Hypothalamus (tissue), 51 donors: ENCODE measurements at places on chromosomes 12 and 14.

GRCh38 chr12:65113621-65114035 is 7.5 kb downstream of the WIF1 start:
- DNase-seq, result no peak

- DNase-seq, result no peak
These were observed 461.0 kb downstream of the GXYLT1 start for GRCh38 chr12:41683513-41684240.

DNA sequence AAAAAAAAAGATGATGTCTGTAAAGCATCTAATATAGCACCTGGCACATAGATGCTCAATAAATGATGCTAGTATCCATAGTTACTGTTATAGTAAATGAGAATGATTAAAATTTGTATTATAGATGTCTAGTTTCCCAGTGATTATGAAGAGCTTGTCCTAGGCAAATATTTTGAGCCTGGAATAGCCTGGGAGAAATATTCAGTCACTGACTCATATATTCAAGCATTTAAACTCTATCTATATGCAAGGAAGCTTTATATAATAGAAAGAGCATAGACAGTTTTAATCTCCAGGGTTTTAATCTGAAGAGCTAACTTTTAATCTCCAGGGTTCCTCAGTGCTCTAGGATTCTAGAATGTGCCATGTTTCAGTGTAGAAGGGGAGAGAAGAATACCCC is 91.5 kb upstream of the VASH1 start:
- DNase-seq, result no peak

- no peak for DNase-seq
These were observed 135.1 kb downstream of the DERA start for GRCh38 chr12:16046266-16046665.

GRCh38 chr14:66624336-66624937 is 116.5 kb downstream of the GPHN start:
- peak; percentile 3 for DNase-seq

DNA sequence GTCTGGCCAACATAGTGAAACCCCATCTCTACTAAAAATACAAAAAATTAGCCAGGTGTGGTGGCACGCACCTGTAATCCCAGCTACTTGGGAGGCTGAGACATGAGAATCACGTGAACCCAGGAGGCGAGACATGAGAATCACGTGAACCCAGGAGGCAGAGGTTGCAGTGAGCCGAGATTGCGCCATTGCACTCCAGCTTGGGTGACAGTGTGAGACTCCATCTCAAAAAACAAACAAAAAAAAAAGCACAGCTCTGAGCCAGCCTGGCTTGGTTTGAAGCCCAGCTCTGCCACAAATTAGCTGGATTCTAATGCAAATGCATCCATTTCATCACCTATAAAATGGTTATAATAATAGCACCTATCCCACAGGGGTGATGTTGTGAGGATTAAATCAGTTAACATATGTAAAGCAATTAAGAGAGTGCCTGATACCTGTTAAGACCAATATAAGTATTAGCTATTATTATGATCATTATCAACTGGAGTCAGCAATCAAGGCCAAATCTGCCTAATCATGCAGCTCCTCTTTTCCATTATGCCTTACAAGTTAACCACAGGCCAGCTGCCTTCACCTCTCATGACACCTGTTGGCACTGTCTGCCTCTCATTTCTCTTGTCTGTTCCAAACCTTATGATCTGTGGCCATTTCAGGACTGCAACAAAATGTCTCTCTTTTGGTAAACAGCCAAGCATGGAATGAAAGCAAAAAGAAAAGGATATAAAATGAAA is 2.1 kb downstream of the GNPTAB start:
- DNase-seq, result no peak

DNA sequence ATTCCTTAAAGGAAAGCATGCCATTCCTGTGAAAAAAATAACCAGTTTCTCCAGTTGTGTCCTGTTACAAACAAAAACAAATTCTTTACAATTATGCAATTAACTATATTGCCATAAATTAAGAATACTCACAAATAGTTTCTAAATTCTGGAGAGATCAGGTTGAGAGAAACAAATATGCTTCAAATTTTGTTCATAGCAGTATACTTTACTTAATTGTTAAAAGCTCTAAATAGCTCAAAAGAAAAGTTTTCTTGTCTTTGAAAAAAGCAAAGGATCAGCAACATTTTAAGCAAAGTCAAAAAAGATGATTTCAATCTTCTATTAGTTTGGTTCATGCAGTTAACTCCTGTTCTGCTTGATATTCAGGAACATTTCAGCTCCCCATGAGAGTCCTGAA is 109.7 kb downstream of the EML1 start:
- no peak for DNase-seq

GRCh38 chr12:76183459-76184186 is 99.1 kb upstream of the NAP1L1 start:
- DNase-seq, result no peak

- no peak for DNase-seq
These were observed 433.9 kb downstream of the PCNX1 start for GRCh38 chr14:71341156-71341555.

DNA sequence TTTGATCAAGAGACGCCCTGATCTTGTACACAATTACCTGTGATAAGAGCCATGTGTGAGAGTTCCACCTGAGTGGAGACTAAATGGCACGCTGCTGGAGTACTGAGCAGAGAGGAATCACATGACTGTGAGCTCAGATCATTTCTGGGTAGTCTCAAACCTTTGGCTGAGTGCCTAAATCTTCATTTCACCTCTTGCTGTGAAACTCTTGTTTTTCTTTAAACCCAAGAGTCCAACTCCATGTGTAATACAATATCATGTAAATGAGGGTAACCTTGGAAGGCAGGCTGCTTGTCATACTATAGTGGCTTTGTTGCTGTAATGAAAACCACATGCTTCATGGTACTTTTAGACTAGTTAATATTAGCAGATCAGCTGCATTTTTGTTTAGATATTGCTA is 156.9 kb downstream of the CAND1 start:
- DNase-seq, result no peak

- DNase-seq, result no peak
These were observed 89.9 kb downstream of the NT5DC3 start for GRCh38 chr12:103751171-103751570.

DNA sequence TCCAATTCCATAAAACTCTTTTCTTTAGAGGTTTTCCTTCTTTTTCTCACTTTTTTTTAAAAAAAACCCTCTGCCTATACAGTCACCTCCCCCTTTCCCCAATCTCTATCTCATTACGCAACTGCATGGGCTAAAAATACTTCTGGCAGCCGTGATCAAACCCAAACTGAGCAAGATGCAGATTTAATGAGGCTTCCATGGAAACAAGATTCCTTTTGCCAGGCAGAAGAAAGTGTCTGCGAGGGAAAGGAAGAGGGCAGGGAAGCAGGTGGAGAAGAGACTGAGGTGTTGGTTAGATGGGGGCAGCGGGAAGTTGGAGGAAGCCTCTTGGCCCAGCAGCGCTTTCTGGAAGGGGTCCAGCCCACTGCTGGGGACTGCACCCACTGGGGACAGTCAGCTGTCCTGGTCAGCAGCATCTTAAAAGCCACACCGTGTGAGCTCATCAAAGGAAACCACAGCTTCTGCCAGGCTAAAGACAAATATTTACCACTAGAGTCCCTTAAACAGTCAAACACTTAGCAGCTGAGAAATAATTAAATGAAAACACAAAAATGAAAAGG is 90.4 kb downstream of the SLC8A3 start:
- DNase-seq, result no peak

DNA sequence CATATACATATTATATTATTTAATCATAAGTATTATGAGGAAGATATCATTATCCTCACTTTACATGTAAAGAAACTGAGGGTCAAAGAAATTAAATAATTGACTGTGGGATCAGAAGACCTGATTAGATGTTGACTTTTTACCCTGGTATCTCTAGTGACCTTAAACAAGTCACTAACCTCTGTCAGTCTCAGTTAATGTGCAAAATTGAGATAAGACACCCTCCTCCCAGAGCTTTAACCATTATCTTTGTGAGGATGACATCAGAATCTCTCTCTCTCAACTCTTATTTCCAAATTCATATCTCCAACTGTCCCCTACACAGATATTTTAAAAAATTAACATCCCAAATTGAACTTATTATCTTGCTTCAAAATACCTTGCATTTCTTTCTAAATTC is 177.8 kb downstream of the KLHL28 start:
- no peak for DNase-seq

DNA sequence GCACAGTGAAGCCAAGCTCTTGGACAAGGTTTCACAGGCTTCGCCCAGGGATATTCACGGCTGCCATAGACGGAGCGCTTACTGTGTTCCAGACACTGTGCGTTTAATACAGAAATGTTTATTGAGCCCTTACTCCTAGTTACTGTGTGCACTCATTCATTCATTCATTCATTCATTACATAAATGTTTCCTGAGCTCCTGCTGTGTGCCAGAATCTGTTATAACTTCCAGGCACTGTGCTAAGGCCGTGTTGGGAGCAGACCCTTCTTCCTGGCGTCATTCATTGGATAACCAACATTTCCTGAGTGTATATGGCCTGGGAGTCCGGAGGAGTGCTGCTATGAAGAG is 760 bp upstream of the MED13L start:
- no peak for DNase-seq

DNA sequence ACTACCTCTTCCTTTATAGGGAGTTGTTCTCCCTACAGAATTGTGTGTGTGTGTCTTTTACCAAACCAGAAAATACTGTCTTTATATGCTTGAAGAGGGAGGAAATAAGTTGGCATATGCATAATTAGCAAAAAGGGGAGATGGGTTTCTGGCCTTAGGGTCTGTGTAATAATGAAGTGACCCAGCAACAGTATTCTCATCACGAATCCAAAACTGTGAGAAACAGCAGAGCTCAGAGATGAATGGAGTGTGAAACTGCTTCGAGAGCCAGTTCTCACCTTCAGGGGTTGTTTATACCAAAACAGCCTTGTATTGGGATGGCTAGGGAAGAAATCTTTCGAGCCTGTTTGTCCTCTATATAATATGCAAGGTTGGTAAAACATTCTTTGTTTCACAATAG is 227.5 kb downstream of the MON2 start:
- DNase-seq, result no peak
